ENCODE measurements at places on chromosomes 6 and 20.
A peak's percentile ranks its signal among the peaks of the same experiment; 100 is the strongest.

GRCh38 chr6:125164696-125165095 lies 11.1 kb downstream of the TPD52L1 start:
- no peak for DNase-seq

DNA sequence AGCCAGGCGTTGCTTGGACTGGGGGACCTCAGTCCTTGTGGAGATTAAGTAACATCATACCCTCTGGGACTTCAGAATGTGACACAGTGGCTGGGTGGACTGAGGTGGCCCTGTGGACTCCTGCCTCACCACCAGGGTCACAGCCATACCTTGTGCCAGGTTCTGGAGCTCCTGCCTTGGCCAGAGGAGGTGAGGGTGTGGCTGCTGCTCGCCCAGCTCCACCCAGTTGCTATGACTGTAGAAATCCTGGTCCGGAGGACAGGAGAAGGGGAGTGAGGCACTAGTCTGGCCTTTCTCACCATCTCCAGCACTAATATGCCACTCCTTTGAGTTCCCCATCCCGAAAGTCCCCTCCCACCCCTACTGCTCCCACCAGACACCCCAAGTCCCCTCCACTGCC lies 1.9 kb downstream of the VWA7 start:
- DNase-seq = no peak

GRCh38 chr6:17417817-17418216 lies 24.4 kb downstream of the CAP2 start:
- no peak for DNase-seq

- DNase-seq = no peak
Observed at GRCh38 chr6:113625850-113626249, 231.3 kb upstream of the MARCKS start.

DNA sequence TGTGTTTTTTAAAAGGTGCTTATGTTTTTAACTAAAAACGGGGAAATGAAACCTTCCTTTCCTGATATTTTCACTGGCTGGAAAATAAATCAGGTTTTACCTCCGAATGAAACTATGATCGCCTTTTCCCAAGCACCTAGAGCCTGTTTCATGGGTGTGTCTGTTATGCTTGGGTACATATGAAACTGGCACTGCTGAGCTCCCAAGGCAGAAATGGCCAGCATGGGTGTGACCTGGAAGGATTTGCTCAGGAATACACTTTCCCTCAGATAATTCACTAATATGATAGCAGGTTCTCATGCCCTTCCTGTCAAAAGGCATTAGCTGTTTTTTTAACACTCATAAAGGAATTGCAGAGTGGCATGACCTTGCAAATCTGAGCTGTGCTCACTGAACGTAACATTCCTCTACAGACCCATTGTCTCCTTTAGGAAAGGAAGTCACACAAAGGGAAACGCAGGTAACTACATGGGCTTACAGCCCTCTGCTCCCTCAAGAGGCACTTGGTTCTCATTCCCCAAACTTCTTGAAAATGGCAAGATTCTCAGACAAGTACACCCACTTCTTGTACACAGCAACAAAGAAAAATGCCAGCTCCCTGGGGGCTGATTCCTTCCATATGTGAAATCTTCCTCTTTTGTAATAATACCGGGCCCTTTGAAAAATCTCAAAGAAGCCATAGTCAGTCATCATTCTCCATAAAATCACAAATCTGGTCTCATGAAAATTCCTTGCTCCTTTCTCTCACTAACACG lies 72.7 kb downstream of the METTL24 start:
- DNase-seq = no peak

GRCh38 chr6:108771421-108771820 lies 76.8 kb upstream of the ARMC2 start:
- no peak for DNase-seq

- DNase-seq = no peak
Observed at GRCh38 chr6:122770835-122771601, 8.5 kb upstream of the FABP7 start.

- DNase-seq = no peak
Observed at GRCh38 chr6:39901116-39901655, 33.1 kb downstream of the MOCS1 start.

- no peak for DNase-seq
Observed at GRCh38 chr6:41098366-41098765, 25.6 kb downstream of the NFYA start.

GRCh38 chr6:90127595-90127994 lies 169.0 kb downstream of the BACH2 start:
- DNase-seq = no peak

DNA sequence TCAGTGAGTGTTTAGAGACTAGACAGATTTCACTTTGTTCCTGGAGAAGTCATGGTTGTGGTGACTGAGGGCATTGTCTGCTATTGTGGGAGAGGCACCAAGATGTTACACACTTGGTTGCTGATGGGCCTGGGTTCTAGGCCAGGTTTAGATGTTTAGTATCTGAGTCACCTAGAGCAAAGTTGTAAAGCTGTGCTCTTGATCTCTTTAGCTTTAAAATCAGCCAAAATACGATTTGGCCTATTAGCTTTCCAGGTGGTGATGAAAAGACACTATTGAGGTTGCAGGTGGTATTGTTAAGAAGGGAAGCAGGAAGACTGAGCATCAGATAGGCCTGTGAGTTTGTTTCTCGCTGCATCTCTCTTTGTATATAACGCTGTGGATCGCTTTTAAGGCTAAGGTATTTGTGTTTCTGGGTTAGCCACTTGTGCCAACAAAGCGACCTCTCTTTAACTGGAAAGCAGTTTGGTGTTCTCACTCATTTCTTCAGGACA lies 48.6 kb downstream of the FOXO3 start:
- DNase-seq = no peak

- no peak for DNase-seq
Observed at GRCh38 chr6:112266331-112266730, 12.0 kb upstream of the LAMA4 start.

- no peak for DNase-seq
Observed at GRCh38 chr20:16747291-16747811, 807 bp upstream of the OTOR start.

GRCh38 chr6:155067956-155068615 lies 73.0 kb downstream of the TIAM2 start:
- DNase-seq = no peak

DNA sequence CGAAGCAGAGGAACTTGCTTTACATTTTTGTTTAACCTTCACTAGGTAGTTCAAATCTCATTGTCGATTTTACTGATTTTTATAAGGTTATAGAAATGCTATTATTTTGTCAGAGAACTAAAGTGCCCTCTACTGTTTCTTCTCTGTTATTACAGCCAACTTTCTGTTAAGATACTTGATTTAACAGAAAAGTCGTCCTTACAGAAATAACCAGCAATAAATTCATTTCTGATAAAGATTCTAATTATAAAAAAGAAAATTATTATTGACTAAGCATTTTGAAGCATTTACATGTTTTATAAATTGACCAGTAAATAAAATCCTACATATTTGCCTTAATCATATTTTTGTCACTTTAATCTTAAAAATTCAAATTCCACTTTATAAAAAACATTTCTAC lies 60.8 kb downstream of the OGFRL1 start:
- DNase-seq = no peak

DNA sequence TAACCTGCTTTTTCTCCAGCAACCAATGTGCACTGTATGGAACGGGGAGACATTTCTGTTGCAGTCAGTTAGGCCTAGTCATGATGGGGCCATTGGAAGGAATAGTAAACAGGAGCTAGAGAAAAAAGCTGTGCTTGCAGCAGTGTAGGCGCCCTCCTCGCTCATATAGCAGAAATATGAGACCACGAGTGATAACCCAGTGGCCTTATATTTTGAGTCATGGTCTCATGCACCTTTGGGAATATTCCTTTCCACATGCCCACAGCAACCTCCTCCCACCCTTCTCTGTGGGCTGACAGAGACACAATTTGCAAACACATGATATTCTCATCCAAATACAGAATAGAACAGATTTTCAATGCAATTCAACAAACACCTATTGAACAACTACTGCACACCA lies 248.9 kb upstream of the CITED2 start:
- DNase-seq = no peak

- DNase-seq = no peak
Observed at GRCh38 chr20:25498280-25498606, 87.1 kb downstream of the NINL start.

- DNase-seq = no peak
Observed at GRCh38 chr6:107272246-107272645, 156.9 kb upstream of the BEND3 start.

GRCh38 chr20:8735014-8735413 lies 333.9 kb upstream of the PLCB4 start:
- no peak for DNase-seq

- no peak for DNase-seq
Observed at GRCh38 chr6:161228921-161229591, 44.8 kb downstream of the AGPAT4 start.

GRCh38 chr6:19524366-19525186 lies 312.6 kb upstream of the ID4 start:
- DNase-seq = no peak

DNA sequence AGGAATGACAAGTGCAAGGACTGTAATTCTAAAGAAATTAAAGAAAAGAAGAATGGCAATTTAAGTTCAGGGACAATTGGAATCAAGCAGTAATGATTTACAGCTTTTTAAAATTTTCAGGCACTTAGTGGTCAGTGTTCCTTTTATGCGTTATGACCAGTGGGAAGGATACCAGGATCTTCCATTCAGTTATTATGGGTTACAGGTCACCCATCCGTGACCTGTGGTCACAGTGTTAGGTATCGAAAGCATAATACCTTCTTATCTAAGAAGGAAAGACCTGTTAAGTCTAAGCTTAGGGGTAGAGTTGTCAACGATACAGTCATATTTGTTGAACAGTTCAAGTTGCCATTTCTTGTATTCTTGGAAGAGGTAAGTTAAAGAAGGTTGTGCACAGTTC lies 253.8 kb downstream of the LAMA2 start:
- no peak for DNase-seq

- no peak for DNase-seq
Observed at GRCh38 chr6:157392927-157393668, 12.1 kb downstream of the ZDHHC14 start.

- DNase-seq = peak; percentile 35
Observed at GRCh38 chr6:143539734-143540133, 28.2 kb upstream of the FUCA2 start.

GRCh38 chr6:162798546-162799266 lies 70.9 kb downstream of the PACRG start:
- DNase-seq = no peak

- DNase-seq = no peak
Observed at GRCh38 chr20:20528861-20529260, 161.0 kb downstream of the INSM1 start.

GRCh38 chr6:143276436-143276835 lies 174.1 kb downstream of the ADAT2 start:
- peak; percentile 33 for DNase-seq

DNA sequence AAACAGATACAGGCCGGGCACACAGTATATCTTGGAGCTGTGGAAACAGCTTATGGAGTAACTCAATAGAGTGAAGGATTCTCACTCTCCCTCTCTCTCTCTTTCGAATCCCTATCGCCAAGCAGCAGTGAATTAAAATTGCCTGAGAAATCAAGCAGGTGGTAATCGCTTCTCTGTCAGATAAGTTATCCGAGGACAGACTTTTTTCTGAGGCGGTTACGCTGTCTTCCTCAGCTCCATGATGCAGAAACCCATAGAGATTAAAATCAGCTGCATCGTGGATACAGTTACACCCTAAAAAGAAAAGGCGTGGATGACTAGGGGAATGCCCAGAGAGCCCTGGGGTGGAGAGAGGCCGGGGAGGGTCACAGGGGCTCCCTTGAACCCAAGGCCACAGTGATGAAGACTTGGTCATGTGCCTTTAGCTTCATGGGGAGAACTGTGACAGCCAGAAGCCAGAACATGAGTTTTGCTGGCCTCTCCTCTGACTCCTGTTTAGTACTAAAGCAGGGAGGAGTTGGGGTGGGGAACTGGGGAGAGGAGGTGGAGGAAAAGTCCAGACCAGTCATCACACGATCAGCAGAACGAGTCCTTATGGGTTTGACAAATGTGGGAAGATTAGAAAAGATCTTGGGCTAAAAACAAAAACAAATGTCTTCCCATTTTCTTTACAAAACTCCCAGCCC lies 138.8 kb upstream of the JARID2 start:
- no peak for DNase-seq

GRCh38 chr6:145206247-145206907 lies 528.9 kb downstream of the EPM2A start:
- DNase-seq = no peak

DNA sequence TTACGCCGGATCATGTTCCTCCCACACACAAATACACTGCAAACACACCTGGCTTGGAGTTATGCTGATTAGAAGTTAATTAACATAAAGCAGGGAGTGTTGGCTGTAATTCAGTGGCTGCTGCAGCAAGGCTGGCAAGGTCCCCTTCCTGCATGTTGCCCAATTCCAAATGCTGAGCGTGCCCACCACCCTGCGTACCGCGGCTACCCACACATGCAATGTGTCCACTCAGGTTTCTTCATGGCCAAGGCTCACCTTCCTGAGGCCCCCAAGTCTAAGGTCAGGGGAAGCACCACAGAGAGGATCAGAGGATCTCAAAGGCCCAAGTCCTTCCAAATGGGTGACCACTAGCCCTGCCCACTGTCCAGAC lies 11.6 kb upstream of the PRND start:
- no peak for DNase-seq

DNA sequence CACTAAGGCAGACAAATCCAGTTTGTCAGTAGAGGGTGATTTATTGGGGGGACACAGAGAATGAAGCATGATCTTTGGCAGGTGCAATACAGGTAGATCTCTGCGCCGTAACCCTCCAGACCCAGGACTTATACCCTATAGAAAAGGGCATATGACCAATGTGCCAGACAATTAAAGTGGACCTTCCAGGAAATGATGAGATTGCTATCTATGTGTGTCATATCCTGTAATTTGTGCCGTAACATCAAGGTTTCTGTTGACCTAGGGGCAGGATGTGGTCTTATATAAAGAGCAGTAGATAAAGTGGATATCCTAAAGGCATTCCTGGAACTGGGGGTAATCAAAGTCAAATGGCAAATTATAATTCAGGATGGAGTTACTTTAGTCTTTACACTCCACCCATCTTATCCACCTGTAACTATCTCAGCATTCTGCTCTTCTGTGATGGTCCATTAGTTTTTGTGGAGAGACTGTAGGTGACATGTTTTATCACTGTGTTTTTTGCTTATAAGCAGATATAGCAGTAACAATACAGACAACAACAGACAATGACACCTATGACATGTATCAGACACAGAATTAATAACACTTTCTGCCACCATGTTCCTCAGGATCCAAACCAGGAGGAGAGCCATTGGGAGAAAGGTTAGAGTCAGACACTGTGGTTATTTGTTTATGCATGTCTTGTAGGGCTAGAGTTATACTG lies 43.1 kb upstream of the ZNF337 start:
- no peak for DNase-seq

- DNase-seq = no peak
Observed at GRCh38 chr20:5606350-5606749, 143.9 kb upstream of the SHLD1 start.

DNA sequence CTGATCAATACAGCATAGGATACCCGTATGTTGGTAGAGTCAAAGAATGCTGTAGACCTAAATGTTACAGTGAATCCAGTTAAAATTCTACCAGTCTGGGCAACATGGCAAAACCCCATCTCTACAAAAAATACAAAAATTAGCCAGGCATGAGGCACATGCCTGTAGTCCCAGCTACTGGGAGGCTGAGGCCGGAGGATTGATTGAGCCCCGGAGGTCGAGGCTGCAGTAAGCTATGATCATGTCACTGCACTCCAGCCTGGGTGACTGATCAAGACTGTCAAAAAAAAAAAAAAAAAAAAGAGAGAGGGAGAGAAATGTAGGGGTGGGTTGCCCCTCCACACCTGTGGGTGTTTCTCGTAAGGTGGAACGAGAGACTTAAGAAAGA lies 167.5 kb downstream of the SLC16A10 start:
- no peak for DNase-seq

Data from T-helper 1 cell (primary cell).